ENCODE measurements at places on chromosomes 5 and 9.

GRCh38 chr9:28926306-28926705 lies 1353.0 kb upstream of the C9orf72 start:
- no peak for DNase-seq

- DNase-seq, result no peak
Observed at GRCh38 chr5:119031905-119032304, 39.0 kb upstream of the DMXL1 start.

DNA sequence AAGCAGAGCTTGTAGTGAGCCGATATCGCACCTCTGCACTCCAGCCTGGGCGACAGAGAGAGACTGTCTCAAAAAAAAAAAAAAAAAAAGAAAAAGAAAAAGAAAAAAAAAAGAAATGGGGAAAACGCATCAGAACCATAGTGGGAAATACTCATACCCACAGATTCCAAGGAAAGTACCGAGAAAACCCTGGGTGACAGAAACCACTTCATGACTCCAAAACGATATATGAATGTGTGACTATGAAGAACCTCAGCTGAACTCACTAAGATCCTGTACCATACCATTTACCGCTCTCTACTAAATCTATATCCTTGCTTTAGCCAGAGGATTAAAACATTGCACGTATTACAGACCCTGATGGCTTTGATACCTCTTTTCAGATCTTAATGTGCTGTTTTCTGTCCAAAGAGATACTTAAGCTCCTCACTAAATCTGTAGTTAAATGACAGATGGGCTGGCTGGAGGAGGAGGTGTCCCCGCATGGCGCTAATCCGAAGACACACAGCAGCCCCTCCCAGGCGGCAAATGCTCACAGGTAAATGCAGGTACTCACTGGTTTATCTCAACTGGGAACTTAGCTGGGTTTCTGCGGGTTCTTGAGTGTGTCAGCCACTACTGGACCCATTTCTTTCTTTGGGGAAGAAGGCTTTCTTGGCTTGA lies 2.8 kb downstream of the LPCAT1 start:
- no peak for DNase-seq

GRCh38 chr5:131379723-131380122 lies 115.9 kb downstream of the CDC42SE2 start:
- DNase-seq, result no peak

GRCh38 chr9:32251539-32251938 lies 132.9 kb upstream of the ACO1 start:
- DNase-seq, result peak; percentile 49

- no peak for DNase-seq
Observed at GRCh38 chr5:119343766-119344165, 12.1 kb upstream of the TNFAIP8 start.

DNA sequence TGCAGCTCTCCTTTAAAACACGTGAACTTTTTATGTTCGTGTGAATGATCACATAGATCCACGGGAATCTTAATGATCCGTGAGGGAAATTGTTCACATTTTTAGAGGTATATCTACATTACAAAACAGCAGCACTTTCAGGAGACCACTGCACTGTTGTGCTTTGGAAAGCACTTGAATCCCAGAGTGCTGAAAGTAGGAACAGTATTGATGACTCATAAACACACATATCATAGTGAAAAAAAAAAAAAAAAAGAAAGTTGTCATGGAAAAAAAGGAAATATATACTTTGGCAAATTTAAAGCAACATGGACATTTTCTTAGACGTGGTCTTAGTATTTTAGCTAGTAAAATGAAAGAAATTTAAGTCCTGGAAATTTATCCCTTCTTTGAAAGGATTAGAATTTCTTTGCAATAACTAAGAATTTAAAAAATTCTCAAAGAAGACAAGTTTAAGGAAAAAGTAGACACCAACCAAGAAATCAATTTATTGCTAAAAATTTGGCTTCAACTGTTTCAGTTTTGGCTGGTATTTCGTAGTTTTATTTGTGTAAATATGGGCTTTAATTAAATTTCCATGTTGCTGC lies 55.4 kb downstream of the ADGRV1 start:
- DNase-seq, result no peak

- DNase-seq, result peak; percentile 82
Observed at GRCh38 chr5:96049398-96050272, 88.0 kb upstream of the ELL2 start.

- no peak for DNase-seq
Observed at GRCh38 chr5:124920909-124921666, 174.6 kb upstream of the ZNF608 start.

DNA sequence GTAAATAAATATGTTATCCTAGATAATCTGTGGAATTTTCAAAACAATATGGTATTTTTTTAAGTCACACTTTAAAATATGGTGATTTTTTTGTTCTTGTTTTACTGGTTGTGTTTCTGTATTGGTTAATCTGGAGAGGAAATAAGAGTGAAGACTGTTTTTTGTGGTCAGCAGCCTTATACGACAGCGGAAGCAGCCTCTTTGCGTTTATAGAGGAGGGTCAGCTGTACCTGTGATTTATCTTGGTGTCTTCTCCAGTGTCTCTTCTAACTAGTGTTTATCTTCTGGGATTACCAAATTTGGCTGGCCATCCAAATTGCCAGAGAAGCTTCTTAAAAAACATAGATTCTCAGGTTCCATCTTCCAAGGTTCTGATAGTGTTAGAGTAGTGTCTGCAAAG lies 58.7 kb downstream of the ICE1 start:
- DNase-seq, result no peak

GRCh38 chr5:32013658-32014057 lies 160.5 kb downstream of the GOLPH3 start:
- no peak for DNase-seq

GRCh38 chr9:37972351-37972848 lies 68.5 kb upstream of the SLC25A51 start:
- peak; percentile 56 for DNase-seq

DNA sequence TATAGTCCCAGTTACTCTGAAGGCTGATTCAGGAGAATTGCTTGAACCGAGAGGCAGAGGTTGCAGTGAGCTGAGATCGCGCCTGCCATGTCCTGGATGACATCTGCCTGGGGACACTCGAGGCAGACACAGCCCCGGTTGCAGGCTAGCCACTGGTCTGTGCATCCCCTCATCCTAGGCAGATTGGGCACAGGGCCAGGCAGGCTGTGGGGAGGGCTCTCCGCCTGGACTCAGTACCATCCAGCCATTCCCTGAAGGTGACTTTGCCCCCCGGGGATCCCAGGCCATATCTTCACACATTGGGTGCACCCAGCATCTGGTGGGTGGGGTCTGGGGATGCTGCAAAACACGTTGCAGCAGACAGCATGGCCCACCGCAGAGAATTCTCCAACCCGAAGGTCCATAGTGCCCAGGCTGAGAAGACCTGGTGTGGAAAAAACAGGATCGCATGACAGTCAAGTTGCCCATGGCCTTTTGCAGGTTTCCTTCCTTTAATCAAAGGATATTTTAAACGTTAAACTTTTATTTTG lies 50.9 kb upstream of the SUSD3 start:
- DNase-seq, result no peak

DNA sequence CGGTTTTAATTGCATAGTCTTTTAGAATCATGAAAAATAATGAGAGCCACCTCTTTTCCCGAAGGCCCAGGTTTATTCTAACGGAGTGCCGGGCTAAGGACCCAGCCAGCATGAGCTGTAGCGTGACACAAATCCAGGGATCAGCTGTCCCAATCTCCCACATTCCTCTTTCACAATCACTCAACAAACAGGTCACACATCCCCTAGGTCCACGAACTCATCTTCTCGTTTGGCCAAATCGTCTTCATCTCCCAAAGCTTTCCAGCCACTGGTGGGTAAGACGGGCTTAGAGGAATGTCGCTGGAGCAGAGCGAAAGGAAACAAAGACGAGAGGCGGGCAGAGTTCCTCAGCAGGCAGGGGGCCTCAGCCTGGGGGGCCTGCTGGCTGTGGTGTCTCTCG lies 55.5 kb upstream of the GOLPH3 start:
- no peak for DNase-seq

GRCh38 chr9:1427875-1428274 lies 377.7 kb downstream of the DMRT2 start:
- no peak for DNase-seq
